Gastroesophageal sphincter (tissue), 4 donors: ENCODE measurements at places on chromosomes 6 and 20. TPM values are rescaled to one million over a fixed set of nuclear protein-coding genes. Genes with fewer than 3 reads are reported as not detected.

GRCh38 chr6:151808371-151809241, 1.1 kb downstream of the ESR1 start:
- peak; percentile 14 for ATAC-seq
- H3K27me3 ChIP-seq: peaks cover 66% of the 10 kb centered on the region
- no peaks in the 10 kb centered on the region for H3K36me3 ChIP-seq
- no peak overlapping the region for H3K27ac ChIP-seq
- H3K4me3 ChIP-seq: peak overlapping the region; percentile 52

DNA sequence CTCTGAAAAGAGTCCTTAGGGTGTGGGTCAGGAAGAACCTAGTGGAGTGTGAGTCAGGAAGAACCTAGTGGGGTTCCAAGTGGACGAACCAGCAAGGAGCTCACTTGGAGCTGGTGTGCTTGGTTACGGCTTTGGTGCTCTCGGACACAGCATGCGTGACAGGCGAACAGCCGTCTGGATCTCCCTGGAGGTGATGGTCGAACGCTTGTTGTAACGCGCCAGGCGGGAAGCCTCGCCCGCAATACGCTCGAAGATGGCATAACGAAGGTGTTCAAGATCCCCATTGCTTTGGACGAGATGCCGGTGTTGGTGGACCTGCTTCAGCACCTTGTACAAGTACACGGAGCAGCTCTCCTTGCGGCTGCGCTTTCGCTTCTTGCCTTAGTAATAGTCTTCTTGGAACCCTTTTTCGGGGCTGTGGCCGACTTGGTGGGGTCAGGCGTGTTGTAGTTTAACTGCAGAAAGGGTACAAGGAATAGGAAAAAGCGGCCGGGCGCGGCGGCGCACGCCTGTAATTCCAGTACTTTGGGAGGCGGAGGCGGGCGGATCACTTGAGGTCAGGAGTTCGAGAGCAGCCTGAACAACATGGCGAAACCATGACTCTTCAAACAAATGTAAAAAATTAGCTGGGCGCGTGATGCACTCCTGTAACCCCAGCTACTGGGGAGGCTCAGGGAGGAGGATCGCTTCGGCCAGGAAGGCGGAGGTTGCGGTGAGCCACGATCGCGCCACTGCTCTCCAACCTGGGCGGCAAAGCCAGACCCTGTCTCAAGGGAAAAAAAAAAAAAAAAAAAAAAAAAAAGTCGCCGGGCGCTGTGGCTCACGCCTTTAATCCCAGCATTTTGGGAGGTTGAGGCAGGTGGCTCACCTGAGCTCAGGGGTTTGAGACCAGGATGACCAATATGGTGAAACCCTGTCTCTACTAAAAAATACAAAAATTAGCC, 48.0 kb downstream of the OR2B2 start:
- peak overlapping the region; percentile 77 for H3K4me3 ChIP-seq
- H3K4me1 ChIP-seq: peaks cover 37% of the 10 kb centered on the region
- no peak for ATAC-seq
- H3K36me3 ChIP-seq: no peaks in the 10 kb centered on the region
- peak overlapping the region; percentile 70 for H3K27ac ChIP-seq

The RBM38 gene
- total RNA-seq: 75.5 TPM

DNA sequence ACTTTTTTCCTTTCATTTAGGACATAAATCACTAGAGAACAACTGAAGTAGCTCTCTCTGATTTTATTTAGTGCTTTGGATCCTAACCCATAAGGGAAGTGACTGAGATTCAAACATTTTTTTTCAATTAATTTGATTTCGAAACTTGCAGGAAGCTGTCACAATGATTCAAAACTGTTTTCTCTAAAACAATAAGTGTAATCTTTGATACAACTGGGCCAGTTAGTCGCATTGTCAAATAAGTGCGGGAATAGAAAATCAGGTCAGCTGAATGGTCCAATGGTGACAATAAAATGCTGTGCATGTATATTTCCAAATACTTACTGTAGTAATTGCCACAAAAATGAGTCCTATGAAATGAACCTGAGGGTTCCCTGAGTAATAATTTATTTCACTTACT, 930.8 kb downstream of the TFAP2A start:
- peaks cover 3% of the 10 kb centered on the region for H3K27me3 ChIP-seq
- no peaks in the 10 kb centered on the region for H3K4me1 ChIP-seq
- H3K27ac ChIP-seq: no peak overlapping the region
- no peaks in the 10 kb centered on the region for H3K36me3 ChIP-seq
- H3K4me3 ChIP-seq: no peak overlapping the region

The ECT2L gene
- 0.27 TPM for total RNA-seq

DNA sequence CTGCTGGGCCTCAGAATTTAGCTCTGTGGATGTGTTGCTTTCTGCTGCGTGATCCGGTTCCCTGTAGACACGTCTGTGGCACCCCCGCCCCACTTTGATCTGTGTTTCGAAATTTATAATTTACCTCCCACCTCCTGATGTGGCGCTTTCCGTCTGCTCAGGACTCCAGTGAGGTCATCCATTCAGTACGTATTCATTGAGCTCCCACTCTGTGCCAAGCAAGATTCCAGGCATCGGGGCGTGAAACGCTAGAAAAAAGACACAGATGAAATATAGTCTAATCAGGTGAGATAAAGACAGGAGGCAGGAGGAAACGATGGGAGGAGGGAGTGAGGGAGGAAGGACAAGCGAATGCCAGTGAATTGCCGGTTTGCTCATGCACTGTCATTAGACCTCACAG, 431.9 kb upstream of the SULF2 start:
- H3K27me3 ChIP-seq: no peaks in the 10 kb centered on the region
- no peaks in the 10 kb centered on the region for H3K4me1 ChIP-seq
- ATAC-seq: no peak
- H3K4me3 ChIP-seq: no peak overlapping the region
- H3K27ac ChIP-seq: no peak overlapping the region
- no peaks in the 10 kb centered on the region for H3K36me3 ChIP-seq

GRCh38 chr6:136468711-136469110, 81.5 kb downstream of the MAP7 start:
- ATAC-seq: no peak
- no peak overlapping the region for H3K27ac ChIP-seq
- H3K4me3 ChIP-seq: no peak overlapping the region
- no peaks in the 10 kb centered on the region for H3K27me3 ChIP-seq

The IL22RA2 gene
- not detected for total RNA-seq

The CLDN20 gene
- total RNA-seq: not detected

The TRIM40 gene
- total RNA-seq: not detected

DNA sequence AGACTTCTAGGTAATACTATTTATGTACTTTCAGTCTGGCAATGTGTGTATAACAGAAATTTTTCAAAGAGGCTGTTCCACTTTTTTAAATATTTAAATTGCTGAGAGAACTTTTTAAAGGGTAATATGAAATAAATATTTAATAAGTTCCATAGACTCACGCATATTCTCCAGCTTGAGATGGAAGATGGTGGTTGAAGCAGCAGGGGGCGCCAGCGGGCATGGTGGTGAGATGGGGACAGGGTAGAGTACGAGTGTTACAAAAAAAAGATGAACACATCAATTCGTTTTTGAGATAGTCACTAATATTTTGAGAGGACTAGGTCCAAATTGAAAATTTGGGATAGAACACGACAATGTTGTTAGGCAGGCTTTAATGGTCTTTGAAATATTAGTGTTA, 68.4 kb downstream of the RSPO3 start:
- no peaks in the 10 kb centered on the region for H3K27me3 ChIP-seq
- ATAC-seq: no peak

The ZBP1 gene
- total RNA-seq: not detected

DNA sequence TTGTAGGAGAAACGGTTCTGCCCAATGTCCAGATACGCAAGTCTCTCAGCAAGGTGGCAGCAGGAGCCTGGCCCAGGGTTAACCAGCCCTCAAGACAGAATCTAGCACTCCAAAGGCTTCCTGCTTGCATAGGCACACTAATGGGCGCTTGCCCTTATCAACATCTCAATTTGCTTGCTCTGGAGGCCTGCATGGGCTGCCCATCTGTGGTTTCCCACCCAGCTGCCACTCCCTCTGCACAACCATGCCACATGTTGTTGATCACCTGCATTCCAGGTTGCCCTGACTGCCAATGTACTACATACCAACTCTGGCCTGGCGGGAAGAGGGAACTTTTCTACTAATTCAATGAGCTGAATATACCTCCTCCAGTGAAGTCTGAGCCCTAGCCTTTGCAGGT, 74.6 kb downstream of the ATG5 start:
- ATAC-seq: no peak
- no peaks in the 10 kb centered on the region for H3K36me3 ChIP-seq
- H3K27ac ChIP-seq: no peak overlapping the region
- no peak overlapping the region for H3K4me3 ChIP-seq
- H3K27me3 ChIP-seq: no peaks in the 10 kb centered on the region

DNA sequence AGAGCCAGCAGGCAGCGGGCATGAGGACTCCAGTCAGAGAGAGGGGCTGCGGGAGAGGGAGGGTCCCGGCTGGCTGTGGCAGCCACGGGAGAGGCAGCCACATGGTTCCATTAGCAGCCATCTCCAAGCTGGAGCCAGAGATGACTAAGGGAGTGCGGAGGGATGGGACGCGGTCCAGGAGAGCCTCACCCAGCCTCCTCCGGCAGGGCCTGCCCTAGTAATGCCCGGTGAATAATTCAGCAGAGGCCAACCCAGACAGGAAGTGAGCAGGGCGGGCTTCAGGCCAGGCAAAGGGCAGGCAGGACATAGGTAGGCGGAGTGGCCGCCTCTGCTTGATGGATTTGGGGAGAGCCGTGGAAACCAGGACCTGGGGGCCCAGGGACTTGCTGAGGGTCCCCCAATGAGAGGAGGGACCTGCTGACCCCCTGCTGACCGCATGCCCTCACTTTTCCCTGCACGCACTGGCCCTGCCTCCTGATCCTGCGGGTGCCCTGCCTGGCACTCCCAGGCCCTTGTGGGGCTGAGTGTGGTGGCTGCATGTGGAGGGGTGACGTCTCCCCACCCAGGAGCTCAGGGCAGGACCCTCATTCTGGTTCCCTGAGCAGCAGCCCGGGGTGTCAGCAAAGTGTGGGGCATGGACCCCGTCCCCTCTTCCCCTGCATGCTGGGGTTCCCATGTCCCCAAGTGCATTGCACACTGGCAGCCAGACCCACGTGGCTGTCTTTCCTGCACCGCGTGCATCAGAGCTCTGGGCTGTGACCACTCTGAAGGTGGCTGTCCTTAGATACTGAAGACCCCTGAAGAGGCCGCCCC, 51.8 kb upstream of the SLCO4A1 start:
- no peak overlapping the region for H3K27ac ChIP-seq
- peaks cover 100% of the 10 kb centered on the region for H3K27me3 ChIP-seq
- ATAC-seq: peak; percentile 44
- peaks cover 3% of the 10 kb centered on the region for H3K4me1 ChIP-seq
- no peaks in the 10 kb centered on the region for H3K36me3 ChIP-seq
- no peak overlapping the region for H3K4me3 ChIP-seq

DNA sequence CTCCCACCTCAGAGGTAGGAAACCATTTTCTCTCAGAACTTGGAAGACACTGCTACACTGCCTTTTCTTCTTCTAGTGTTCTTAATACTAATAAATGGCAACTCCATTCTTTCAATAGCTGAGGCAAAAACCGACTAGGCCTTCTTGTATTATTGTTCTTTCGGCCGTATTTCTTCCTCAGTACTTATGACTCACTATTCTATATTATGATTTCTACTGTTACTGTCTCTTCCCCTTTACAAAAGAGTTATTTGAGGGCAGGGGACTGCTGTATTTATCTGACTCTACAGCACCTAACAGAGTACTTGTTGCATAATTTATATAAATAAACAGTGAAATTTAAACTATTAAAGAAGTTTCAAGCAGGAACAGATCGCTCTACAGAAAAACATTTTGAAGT, 3.1 kb downstream of the DNAAF9 start:
- no peaks in the 10 kb centered on the region for H3K36me3 ChIP-seq
- H3K27me3 ChIP-seq: no peaks in the 10 kb centered on the region
- no peak overlapping the region for H3K27ac ChIP-seq
- ATAC-seq: no peak
- peaks cover 62% of the 10 kb centered on the region for H3K4me1 ChIP-seq
- no peak overlapping the region for H3K4me3 ChIP-seq

- peaks cover 100% of the 10 kb centered on the region for H3K27me3 ChIP-seq
- H3K36me3 ChIP-seq: no peaks in the 10 kb centered on the region
- H3K4me3 ChIP-seq: no peak overlapping the region
- ATAC-seq: no peak
Observed at GRCh38 chr6:28782113-28782673, 141.6 kb downstream of the TRIM27 start.

The C20orf204 gene
- total RNA-seq: not detected

GRCh38 chr20:62079166-62079565, 13.5 kb upstream of the TAF4 start:
- no peak overlapping the region for H3K27ac ChIP-seq
- no peaks in the 10 kb centered on the region for H3K4me1 ChIP-seq
- no peak overlapping the region for H3K4me3 ChIP-seq
- ATAC-seq: no peak
- H3K36me3 ChIP-seq: no peaks in the 10 kb centered on the region

DNA sequence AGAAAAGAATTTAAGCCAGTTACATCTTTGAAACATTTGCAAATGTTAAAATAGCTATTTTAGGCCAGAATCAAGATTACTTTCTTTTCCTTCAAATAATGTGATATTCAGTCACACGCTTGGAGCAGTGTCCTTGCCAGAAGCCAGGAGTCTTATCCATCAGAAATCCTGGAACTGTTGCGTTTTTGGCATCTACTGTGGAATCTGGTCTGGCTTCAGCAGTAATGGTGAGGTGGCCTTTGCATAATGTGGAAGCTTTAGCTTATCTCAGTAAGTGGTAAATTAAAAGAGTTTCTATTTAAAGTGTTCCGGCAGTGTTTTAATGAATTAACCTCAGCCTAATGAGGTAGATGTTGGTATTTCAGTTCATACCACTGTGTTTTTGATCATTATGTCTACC, 97.6 kb downstream of the FIG4 start:
- H3K4me3 ChIP-seq: no peak overlapping the region
- ATAC-seq: peak; percentile 41
- peaks cover 41% of the 10 kb centered on the region for H3K36me3 ChIP-seq

DNA sequence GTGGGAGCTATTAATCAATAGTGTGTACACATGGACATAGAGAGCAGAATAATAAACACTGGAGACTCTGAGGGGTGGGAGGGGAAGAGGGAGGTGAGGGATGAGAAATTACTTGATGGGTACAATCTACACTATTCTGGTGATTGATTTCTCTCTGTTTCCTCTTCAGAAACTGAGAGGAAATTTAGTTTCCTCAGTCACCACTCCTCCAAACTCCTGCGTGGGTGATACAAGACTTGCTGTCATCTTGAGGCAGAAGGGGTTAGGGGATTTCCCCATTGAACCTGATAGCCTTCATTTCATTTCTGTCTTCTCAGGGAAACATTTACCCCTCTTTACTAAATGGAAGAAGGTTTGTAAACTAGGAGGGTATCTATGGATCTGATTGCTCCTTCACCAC, 84.3 kb upstream of the ESR1 start:
- H3K4me3 ChIP-seq: no peak overlapping the region
- no peak overlapping the region for H3K27ac ChIP-seq
- H3K36me3 ChIP-seq: no peaks in the 10 kb centered on the region
- ATAC-seq: no peak
